HT1080 (cell line): ENCODE measurements at places on chromosomes 4 and X.

GRCh38 chr4:153728660-153729059 lies 31.2 kb downstream of the RNF175 start:
- DNase-seq: no peak

DNA sequence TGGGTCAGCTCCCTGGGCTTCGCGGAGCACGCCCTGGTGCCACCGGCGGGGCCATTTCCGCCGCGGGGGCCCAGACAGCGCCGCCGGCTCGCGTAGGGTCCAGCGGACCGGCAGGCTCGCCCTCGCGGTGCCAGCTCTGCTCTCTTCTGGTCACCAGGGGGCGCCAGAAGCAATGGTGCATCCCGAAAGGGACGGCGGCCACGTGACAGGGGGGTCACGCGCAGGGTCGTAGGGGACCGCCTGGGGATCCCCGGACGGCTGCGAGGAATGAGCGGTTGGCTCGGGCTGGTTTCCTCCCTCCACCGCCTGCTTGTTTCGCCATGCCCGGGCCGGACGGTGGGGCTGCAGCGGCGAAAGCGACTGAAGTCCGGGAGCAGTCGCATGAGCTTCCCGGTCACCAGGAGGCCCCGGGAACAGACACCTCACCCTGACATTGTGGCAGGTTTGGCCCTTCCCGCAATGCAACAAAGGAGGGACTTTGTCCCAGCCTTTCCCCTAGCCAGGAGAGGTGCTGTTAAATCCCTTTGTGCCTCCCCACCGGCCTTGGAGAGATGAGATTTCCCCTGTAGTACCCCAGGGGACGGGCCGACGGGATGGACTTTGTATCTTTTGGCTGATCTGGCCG lies 15.8 kb downstream of the ZCCHC12 start:
- DNase-seq: peak; percentile 3

DNA sequence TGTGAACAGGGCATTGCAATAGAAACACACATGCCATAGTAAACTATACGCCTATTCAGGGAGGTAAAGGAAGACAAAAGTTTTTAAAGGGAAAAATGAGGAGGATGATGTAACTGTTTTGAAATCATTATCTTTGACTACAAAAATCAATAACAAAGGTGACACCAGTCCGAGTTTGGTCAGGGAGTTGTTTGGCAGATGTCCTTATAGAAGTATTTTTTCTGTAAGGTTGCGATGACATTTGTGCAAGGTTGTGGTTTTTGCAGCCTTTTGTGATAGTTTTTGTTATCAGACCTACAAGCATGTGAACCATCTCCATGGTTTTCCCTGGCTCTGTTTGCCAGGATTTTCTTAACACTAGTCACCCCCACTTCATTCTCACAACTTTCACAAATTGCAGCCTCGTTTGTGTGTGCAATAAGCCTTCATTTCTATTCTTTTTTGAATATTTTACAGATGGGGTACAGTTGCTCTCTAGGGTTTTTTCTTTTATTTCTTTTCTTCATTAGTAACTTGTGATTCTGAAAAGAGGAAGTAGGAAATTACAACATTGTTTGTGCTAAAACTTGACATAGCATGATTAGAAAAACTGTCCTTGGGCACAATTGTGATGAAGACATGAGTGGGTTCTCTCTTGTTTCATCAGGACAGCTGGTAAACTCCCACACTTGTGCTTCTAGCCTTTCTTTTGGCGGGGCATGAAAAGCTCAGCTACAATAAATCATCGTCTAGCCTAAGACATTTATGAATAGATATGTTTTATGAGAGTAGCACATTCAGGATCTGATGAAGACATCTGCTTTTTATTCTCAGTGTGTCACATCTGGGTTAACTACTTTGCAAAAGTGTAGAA lies 60.2 kb upstream of the PNPLA4 start:
- DNase-seq: no peak

- DNase-seq: no peak
Observed at GRCh38 chrX:120739300-120739699, 109.4 kb upstream of the C1GALT1C1 start.

DNA sequence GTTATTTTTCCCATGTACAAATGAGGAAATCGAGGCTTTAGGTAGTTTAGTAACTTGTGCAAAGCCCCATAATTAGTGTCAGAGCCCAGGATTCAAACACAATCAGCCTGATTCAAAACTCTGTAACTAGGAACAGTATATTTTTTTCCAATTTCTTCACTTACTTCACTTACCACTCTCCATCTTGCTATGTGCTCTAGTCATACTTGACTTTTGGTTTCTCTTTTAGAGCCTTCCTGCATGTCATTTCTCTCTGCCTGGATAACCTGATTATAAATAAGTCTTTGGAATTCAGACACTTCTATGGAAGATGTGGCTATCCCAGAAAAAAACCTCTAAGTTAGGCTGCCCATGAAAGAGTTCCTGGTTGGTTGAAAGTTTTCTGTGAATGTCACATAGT lies 22.2 kb downstream of the SATL1 start:
- no peak for DNase-seq

DNA sequence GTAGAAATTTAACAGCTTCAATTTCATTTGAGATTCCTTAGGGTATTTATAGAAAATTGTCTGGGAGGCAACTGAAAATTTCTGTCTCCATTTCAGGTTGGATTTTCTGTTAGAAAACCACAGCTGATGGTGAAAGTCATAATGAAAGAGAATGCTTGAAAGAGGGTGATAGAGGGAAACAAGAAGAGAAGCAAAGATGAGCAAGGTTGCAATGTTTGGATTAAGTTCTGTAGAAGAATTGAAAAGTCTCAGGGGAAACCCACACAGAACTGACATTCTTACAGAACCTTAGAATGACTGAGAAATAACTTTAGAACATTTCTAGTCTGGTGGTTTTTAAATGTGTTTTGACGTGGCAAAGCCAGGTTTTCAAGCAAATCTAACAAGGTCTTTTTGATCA lies 14.7 kb downstream of the GBA3 start:
- DNase-seq: no peak

DNA sequence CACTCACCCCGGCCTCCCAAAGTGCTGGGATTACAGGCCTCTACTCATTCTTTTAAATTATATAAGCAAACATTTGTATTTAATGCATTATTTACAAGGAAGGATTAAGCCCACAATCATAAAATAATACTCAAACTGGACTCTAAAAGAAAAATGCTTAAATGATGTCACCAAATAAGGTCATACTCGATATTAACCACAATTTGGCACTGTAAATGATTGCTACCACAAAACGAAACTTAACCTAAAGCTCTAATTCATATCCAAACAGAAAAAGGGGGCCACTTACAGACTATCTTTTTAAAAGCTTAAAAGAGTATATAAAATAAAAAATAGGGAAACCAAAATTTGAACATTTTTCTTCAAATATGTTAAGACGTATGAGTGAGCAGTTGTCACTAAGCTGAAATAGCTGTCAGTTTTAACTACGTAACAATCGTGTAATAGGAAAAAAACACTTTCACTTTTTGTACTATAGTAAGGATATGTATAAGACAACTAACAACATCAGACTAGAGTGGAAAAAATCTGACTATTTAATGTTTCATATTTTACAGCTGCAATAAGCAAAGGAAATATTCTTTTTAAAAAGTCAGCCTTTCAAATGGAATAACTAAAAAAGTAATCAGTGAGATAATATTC lies 108.2 kb upstream of the GPR34 start:
- DNase-seq: no peak

- peak; percentile 59 for DNase-seq
Observed at GRCh38 chr4:140884431-140885058, 128.4 kb upstream of the TBC1D9 start.

GRCh38 chrX:131068945-131069719 lies 11.0 kb downstream of the ARHGAP36 start:
- DNase-seq: peak; percentile 58

GRCh38 chr4:78155616-78156105 lies 98.5 kb downstream of the FRAS1 start:
- DNase-seq: peak; percentile 70

- DNase-seq: no peak
Observed at GRCh38 chrX:790041-790506, 159.5 kb downstream of the SHOX start.

GRCh38 chr4:62543002-62543401 lies 1342.9 kb downstream of the ADGRL3 start:
- DNase-seq: no peak

DNA sequence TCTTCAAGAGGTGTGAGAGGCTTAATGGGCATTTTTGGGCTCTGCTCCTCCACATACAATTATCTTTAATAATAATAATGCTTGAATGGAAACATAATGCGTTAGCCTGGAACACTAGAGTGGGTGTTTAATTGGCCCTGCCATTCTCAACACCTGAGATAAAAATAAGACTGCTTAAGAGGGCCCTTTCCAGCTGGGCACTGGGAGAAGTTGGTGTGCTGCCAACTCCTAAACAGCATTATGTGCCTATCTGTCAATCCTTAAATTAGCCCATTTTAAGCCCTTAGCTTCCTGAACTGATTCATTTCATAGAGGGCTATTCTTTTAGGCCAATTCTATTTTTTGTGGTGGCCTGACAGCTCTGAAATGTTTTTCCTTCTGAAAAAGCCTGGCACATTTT lies 211.1 kb upstream of the ZIC3 start:
- DNase-seq: no peak

DNA sequence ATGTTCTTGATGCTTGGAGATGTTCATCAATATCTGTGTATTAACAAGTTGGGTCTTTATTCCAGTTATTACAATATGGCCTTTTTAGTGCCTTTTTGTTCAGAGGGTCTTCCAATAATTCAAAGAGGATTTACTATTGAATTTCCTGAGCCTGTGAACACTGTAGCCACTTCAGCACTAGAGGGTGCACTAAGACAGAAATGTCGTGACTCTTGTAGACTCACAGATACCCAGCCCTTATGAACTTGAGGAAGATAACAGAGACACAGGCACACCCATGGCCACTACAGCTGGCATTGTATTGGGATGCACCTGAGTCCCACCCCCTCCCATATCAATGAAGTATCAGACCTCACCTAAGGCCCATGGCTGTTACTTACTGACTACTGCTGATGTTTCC lies 54.4 kb upstream of the ACTRT1 start:
- peak; percentile 10 for DNase-seq

DNA sequence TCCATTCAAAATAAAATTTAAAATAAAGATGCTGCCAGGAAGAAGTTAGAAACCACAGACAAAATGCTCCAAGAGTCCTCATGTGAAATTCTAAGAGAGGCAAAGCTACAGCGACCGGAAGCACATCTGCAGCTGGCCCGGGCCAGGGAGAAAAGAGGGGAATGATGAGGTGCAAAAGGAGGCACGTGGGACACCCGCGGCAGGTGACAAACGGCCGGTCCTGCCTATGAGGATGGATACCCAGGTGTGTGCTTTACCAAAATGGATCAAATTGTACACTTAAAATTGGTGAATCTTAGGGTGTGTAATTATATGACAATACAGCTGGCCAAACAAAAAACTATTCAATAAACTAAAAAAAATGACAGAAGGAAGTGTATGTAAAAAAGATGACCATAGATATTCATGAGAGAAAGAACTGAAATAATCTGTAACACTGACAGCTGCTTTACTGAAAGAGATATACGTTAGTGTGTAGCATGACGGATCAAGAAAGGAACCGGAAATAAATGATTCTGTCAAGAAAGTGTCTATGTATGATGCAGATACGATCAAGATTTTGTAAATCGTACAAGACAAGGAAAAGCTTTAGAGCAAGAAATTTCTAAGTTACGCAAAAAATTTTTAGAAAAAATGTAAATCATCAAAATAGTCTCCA lies 29.5 kb downstream of the PPP2R3B start:
- no peak for DNase-seq

DNA sequence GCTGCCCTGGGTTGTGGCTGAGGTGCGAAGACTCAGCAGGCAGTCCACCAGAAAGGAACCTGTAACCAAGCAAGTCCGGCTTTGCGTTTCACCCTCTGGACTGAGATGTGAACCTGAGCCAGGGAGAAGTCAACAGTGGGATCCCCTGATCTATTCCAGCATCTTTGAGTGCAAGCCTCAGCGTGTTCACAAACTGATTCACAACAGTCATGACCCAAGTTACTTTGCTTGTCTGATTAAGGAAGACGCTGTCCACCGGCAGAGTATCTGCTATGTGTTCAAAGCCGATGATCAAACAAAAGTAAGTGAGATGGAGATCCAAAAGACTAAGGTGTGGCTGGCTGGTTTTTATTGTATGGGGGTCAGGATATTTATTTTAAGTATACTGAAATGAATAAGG lies 11.3 kb downstream of the TBC1D1 start:
- DNase-seq: no peak

- peak; percentile 62 for DNase-seq
Observed at GRCh38 chr4:156781852-156782251, 189.7 kb downstream of the PDGFC start.

GRCh38 chr4:70915036-70915815 lies 13.1 kb downstream of the MOB1B start:
- no peak for DNase-seq

- peak; percentile 55 for DNase-seq
Observed at GRCh38 chr4:6250235-6250983, 19.2 kb upstream of the WFS1 start.

DNA sequence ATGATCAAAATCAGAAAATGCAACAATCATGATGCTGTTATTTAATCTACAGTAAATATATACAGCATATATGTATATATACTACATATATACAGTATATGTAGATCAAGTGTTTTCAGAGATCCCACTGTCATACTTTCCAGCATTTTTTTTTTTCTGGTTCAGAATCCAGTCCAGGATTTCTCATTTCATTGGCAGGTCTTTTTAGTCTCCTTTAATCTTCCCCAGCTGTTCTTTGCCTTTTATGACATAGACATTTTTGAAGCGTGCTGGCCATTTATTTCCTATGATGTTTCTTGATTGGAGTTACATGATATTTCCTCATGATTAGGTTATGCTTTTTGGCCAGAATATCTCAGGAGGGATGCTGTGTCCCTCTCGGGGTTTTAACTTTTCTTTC lies 92.0 kb upstream of the TLR2 start:
- no peak for DNase-seq

GRCh38 chr4:139593091-139593564 lies 37.1 kb upstream of the SETD7 start:
- no peak for DNase-seq
